ENCODE measurements at places on chromosomes 1 and 21.

- DNase-seq: peak; percentile 92
These were observed 20.6 kb upstream of the SH3D21 start for GRCh38 chr1:36285443-36286101.

GRCh38 chr1:205775717-205776056 lies 405 bp upstream of the RAB29 start:
- no peak for DNase-seq

- no peak for DNase-seq
These were observed 14.6 kb downstream of the OTUD7B start for GRCh38 chr1:149995927-149996326.

- DNase-seq: no peak
These were observed 12.5 kb downstream of the S100A7A start for GRCh38 chr1:153428791-153429190.

- DNase-seq: no peak
These were observed 9.8 kb upstream of the IRF2BP2 start for GRCh38 chr1:234619794-234620247.

All from Ammon's horn (tissue), 1 donor.